ENCODE measurements at places on chromosomes 2 and 18.
A peak's percentile ranks its signal among the peaks of the same experiment; 100 is the strongest.

DNA sequence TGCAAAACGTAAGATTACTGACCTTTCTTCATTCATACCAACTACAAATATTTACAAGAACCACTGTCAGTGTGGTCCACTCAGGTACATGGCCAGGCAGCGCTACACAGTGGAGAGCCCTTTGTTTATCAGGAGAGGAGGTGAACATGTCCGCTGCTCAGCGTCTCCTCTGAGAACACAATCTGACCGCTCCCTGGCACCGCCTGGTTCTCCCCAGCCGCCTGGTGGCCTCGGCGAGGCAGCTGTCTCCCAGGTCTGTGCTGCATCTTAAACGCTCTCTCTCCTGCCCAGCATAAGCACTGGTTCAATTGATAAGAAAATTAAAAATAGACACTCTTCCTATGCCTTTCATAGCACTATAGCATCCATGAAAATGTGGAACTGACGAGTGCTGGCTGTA lies 146.8 kb upstream of the PXDN start:
- DNase-seq, result no peak

- DNase-seq, result no peak
Observed at GRCh38 chr2:137870682-137871081, 93.6 kb upstream of the HNMT start.

GRCh38 chr2:239155806-239156480 lies 244.9 kb downstream of the HDAC4 start:
- DNase-seq, result no peak

GRCh38 chr18:77042583-77042982 lies 90.0 kb downstream of the MBP start:
- no peak for DNase-seq

GRCh38 chr2:216677439-216678097 lies 17.8 kb downstream of the IGFBP5 start:
- DNase-seq, result no peak

GRCh38 chr2:9212010-9212635 lies 5.5 kb downstream of the ASAP2 start:
- DNase-seq, result no peak

DNA sequence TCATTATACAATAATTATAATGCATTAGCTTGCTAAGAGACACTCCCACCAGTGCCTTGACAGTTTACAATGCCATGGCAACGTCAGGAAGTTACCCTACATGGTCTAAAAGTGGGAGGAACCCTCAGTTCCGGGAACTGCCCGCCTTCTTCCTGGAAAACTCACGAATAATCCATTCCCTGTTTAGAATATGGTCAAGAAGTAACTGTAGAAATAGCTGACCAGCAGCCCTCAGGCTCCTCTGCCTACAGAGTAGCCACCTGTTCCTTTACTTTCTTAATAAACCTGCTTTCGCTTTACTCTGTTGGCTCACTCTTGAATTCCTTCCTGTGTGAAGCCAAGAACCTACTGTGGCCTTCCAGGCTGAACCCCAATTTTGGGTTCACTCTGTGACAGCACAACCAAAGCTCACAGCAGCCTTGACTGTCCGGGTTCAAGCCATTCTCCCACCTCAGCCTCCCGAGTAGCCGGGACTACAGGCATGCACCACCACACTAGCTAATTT lies 20.0 kb upstream of the PTPN2 start:
- peak; percentile 23 for DNase-seq

GRCh38 chr2:201546576-201546975 lies 95.0 kb downstream of the STRADB start:
- DNase-seq, result no peak

DNA sequence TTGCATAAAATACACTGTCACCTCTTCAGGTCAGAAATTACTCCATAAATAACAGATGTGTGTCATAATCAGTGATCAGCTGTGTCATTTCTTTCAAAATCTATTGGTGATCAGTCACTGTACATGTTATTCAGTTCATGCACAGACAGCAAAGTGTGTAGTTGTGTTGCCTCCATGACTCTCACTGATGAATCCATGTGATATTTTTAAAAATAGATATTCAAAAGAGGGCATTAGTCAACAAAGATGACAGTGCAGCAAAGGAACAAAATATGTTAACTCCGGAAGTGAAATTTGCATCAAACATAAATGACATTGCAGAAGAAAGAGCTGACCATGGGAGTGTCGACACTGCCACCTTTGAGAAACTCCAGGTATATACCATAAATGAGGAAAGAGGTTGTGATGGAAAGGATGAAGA lies 17.1 kb upstream of the MCM6 start:
- DNase-seq, result peak; percentile 64

DNA sequence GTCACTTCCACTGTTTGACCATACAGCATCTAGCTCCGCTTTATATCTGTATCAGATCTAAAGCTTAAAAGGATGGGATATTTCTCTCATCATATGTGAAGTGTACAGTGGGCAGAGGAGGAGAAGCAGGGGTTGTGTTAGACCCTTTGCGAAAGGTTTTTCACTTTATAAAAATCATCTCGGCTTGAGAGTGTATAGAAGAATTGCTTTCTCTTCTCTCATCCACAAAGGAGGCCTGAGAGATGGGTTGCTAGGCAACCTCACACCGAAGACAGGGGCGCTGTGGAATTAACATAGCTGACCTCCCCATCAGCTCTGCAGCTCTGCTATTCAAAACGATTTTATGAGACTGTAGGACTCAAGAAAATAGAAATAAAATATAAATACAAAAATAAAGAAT lies 70.2 kb upstream of the GALNT3 start:
- no peak for DNase-seq

GRCh38 chr2:134782792-134783191 lies 55.6 kb upstream of the ACMSD start:
- DNase-seq, result peak; percentile 78

DNA sequence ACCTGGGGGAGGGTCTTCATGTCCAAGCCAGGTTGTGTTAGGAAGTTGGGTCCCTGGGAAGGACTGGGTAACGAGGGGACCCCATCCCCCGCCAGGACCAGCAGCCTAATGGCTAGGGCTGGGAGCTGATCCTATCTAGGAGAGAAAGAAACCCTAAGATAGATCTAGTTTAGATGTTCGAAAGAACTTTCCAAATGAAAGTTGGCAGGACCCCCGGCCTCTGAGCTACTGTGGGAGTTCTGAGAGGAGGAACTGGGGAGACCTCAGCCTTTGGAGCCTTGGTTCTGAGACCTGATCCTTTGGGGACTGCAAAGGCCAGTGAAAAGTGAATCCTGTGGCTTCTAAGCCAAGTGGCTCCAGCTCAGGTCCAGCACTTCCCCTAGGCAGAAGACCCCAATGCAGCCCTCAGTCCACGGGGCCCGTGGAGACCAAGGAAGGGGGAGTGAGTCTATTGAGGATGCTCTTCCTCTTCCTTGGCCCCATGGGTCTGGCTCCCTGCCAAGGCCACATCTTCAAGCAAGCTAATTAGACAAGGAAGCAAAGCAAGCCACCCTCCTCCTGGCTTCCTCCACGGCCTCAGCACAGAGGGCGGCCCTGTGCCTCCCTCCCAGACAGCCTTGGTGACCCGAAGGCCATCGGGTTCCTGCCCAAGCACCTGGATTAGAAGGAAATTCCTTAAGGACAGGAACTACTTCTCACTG lies 23.5 kb downstream of the CCT7 start:
- peak; percentile 13 for DNase-seq

GRCh38 chr2:103819599-103819998 lies 1034.3 kb upstream of the POU3F3 start:
- DNase-seq, result no peak

GRCh38 chr2:197307236-197307932 lies 3.2 kb downstream of the ANKRD44 start:
- DNase-seq, result peak; percentile 76

- DNase-seq, result no peak
Observed at GRCh38 chr2:152890736-152891135, 172.3 kb downstream of the ARL6IP6 start.

GRCh38 chr2:9772999-9773902 lies 70.0 kb upstream of the TAF1B start:
- no peak for DNase-seq

DNA sequence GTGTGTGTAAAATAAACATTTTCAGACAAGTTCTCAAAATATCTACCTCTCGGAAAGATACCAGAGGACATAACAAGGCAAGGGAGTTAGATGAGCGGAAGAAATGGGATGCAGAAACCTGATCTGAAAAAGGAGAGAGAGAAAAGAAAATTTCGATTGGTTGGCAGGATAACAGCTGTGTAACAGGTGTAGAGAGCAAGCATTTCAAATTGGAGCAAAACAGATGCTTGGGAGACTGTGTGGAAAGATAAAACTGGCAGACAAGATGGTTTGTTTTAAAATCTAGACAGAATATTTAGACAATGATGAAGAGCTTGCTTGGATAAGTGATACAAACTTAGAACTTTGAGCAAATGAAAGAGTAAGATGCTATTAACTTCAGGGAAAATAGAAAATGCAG lies 20.2 kb downstream of the CHST9 start:
- no peak for DNase-seq

GRCh38 chr18:47830772-47831171 lies 99.7 kb downstream of the SMAD2 start:
- no peak for DNase-seq

DNA sequence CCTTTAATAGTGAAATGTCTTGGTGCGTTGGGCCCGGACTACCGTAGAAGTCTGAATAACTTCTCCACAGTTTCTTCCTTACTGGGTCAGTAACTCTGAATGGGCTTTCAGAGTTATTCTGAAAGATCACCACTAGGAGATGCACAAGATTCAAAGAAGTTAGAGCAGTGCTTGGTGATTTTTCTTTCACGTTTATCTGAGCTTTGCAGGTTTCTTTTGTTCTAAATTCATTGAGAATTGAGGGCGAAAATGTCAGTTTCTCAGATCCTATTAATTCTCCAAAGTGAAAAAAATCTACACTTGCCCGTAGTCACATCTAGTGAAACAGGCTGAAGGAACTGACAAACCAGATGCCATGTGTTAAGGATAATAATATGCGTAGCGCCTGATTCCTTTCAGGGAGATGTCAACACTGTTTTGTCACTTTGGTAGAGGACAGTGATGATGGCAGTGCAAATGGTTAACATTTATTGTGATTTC lies 70.1 kb downstream of the QPCT start:
- DNase-seq, result peak; percentile 72

DNA sequence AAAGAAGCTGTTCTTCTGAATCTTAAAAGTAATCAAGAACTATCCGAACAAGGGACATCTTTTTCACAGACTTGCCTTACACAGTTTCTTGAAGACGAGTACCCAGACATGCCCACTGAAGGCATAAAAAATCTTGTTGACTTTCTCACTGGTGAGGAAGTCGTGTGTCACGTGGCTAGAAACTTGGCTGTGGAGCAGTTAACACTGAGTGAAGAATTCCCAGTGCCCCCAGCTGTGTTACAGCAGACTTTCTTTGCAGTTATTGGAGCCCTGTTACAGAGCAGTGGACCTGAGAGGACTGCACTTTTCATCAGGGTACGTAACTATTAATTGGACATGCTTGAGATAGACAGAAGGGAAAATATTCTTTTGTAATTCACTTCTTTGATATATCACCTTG lies 2.4 kb downstream of the MRPL44 start:
- DNase-seq, result no peak

- no peak for DNase-seq
Observed at GRCh38 chr2:43749583-43749982, 24.3 kb upstream of the DYNC2LI1 start.

GRCh38 chr2:221480163-221480562 lies 91.9 kb downstream of the EPHA4 start:
- no peak for DNase-seq

GRCh38 chr2:39386064-39386463 lies 51.0 kb downstream of the MAP4K3 start:
- DNase-seq, result no peak

- peak; percentile 35 for DNase-seq
Observed at GRCh38 chr2:237190966-237191713, 105.5 kb downstream of the COPS8 start.

GRCh38 chr2:126889071-126889470 lies 9.6 kb upstream of the TEX51 start:
- no peak for DNase-seq

Measured in suppressor macrophage treated with lipopolysaccharide for 4 hours (primary cell).